ENCODE measurements at places on chromosomes 6 and 20.

DNA sequence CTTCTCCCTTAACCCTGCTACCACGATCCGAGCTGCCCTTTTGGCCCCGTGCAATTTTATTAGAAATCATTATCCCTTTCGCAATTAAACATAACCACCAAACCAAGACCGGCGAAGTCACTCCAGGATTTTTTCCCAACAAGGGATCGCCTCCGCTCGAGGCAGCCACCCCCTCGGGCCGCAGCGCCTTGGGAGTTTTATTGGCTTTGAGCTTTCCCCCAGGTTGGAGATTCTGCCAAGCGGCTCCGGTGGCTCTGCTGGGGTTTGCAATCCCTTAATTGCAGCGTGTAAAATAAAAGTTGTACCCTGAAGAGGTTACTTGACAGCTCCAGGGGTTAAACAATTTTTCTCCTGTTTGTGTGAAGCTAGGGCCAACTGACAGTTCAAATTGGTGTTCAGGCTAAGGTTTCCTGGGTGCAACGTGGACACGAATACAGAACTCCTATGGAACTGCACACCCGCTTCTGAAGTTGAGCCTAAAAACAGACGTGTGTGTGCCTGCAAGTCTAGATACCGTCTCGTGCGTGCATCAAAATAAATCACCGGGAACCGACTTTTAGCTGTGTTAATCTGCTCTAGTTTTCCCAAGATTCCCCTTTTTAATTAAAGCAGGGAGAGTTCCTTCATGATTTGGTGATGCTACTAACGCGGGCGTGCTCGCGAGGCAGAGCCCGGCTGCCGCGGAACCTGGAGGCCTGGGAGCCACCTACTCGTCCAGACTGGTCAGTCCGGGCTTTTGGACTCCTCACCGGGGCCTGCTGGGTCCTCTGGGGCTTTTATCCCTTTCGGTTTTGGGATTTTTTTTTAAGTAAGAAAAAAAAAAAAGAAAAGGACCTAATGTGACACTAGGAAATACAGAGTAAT, 975 bp upstream of the TFAP2A start:
- no peak for DNase-seq

DNA sequence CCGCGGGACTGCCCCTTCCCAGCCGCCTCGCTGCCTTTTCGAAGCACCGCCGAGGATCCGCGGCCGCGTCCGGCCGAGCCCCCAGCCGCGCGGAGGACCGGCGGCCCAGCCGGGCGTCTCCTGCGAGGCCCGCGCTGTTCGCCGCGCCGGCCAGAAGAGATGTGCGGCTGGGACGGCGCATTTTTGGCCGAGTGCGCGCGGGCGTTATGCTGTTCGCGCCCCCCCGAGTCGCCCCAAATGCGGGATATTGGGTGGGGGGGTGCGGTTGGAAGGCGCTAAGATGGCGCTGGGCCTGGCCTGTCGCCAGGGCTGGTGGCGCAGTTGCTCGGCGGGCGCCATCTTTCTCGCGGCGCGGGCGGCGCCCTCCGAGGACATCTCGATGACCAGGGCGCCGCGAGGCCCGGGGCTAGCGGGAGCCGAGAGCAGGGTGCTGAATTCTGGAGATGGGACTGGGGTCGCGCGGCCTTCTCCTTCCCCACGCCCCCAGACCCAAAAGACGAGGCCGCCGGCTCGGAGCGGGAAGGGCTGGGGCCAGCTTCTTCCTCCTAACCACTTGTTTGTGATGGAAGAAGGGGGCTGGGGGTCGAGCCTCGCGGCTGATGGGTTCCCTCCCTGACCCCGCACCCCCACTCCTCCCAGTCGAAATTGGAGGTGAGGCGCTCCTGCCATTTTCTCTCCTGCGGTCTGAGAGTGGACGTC, 1.5 kb downstream of the BICRAL start:
- peak; percentile 68 for DNase-seq

GRCh38 chr20:58440021-58440767, 51.2 kb downstream of the VAPB start:
- no peak for DNase-seq

DNA sequence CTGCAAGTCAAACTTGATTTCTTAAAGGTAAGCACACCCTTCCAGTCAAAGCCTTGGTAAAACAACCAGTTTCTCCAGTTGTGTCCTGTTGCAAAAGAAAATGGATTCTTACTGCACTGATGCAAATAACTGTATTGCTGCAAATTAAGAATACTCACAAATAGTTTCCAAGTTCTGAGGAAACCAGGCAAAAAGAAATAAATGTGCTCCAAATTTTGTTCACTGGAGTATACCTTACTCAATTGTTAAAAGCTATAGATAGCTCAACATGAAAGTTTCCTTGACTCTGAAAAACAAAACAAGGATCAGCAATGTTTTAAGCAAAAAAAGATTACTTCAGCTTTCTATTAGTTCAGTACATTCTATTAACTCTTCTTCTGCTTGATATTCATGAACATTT, 75.2 kb downstream of the SLC16A10 start:
- DNase-seq, result no peak

DNA sequence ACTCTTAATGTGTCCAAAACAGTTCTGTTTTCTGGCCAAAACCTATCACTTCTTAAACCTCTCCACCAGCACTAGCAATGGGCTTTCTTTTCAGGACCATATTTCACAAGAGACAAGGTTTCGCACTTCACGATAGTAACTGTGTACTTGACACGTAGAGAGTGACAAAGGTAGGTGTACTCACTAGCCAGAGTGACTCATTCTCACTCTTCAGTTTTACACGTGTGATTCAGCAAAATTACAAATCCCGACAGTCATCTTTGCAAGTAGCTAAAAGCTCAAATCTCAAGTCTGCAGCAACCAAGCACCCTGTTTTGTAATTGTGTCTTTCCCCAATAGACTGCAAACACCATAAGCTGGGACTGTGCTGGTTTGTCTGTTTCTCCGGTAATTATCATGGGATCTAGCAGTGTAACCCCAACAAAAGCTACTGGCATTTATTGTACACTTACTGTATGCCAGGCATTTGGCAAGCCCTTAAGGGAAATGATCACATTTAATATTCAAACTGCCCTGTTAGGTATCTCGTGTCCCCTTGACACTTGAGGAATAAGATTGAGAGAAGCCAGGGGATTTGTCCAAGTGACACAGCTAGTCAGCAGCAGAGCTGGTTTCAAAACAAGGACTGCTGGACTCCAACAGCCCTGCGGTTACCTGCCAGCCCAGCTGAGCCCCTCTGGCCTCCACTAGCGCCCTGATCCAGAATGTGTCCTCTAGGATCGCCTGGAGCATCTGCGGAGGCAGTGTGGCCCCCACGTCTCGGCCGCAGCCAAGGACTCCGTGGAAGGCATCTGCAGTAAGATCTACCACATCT, 9.9 kb downstream of the PCIF1 start:
- DNase-seq, result no peak

- DNase-seq, result peak; percentile 79
Observed at GRCh38 chr6:76876922-76877553, 586.3 kb downstream of the HTR1B start.

DNA sequence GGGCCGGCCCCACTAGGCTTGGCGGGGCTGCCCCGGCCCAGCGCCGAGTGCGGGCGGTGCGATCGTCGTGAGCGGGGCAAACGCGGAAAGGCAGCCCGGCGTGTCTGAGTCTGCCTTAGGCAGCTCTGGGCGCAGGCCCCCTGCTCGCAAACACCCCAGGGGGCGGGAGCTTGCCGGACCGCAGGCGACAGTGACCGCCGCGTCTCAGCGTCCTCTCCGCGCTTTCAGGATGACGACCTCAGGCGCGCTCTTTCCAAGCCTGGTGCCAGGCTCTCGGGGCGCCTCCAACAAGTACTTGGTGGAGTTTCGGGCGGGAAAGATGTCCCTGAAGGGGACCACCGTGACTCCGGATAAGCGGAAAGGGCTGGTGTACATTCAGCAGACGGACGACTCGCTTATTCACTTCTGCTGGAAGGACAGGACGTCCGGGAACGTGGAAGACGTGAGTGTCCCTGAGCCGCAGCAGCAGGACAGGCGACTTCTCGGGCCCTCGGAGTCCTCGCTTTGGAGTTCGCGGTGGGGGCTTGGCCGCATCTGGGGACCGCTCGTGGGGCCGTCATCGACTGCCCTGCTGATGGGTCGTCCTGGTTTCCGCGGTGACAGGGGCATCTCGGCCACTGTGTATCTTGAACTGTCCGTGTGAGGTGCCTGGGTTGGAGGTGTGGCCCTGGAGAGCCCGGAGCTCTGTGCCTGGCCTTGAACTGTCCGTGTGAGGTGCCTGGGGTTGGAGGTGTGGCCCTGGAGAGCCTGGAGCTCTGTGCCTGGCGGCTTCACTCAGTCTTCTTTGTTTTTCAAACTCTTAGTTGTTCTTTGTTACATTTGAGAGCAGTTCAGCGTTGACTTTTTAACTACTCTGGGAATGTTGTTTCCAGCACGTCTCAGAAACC, 786 bp downstream of the ADRM1 start:
- DNase-seq, result no peak

- DNase-seq, result peak; percentile 43
Observed at GRCh38 chr6:142187209-142187608, 40.1 kb downstream of the VTA1 start.

GRCh38 chr6:36643977-36644376, 34.5 kb upstream of the CDKN1A start:
- DNase-seq, result no peak

DNA sequence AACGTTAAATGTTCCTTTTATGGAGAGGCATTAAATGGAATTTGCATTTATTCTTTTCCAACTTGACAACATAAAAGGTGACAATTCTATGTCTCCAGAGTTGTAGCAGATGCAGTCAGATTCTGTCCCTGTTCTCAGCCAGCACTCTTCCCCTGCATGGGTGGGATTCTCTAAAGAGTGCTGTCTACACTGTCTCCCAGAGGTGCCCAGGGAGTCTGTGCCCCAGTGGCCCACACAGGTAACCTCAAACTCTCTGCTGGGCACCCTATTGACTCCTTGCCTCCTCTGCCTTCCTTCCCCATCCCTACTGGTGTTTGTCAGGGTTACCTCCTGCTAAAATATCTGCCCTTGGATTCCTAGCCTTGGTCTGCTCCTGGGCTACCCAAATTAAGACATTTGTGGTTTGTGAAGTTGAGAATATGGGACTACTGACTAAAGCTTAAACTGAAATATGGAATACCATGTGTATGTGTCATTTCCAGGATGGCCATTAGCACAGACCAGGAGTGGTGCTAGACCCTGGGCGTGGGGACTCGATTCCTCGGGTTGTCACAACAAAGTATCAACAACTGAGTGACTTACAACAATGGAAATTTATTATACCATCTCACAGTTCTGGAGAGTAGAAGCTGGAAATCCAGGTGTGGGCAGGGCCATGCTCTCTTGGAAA, 284.7 kb downstream of the CDH26 start:
- no peak for DNase-seq

- peak; percentile 12 for DNase-seq
Observed at GRCh38 chr6:168968228-168968627, 285.4 kb downstream of the THBS2 start.

- DNase-seq, result peak; percentile 20
Observed at GRCh38 chr6:53679446-53679933, 13.9 kb upstream of the KLHL31 start.

DNA sequence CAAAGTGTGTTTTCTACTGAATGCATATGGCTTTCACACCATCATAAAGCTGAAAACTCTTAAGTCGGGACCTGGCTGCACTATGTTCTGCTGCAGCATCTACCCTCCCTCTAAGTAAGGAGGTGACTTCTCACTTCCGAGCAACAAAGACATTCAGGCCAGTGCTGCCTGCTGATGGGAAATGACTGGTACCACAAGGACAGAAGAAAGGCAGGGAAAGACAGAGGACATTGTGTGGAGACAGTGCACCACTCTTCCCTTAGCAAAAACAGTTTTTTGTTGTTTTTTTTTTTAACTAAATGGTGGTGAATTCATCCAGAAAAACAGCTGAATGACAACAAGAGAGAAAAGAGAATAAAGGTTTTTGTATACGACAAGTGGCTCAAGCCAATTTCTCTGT, 81.5 kb downstream of the MAP7 start:
- DNase-seq, result no peak

DNA sequence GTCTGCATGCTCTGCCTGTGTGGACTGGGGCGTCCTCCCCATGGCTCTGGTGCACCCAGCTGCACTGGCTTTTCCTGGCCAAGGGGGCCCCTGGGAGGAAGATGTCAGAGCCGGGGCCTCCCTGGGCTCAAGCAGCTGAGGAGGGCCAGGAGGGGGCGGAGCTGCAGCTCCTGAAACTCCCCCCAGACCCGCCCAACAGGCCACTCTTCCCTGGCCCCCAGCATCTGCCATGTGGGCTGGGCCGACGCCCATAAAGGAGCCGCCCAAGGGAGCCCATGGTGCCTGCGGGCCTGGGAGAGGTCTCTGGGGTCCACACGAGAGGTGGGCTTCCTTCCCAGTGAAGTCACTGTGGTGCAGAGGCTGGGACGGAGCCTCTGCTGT, 4.0 kb downstream of the RBBP8NL start:
- no peak for DNase-seq

DNA sequence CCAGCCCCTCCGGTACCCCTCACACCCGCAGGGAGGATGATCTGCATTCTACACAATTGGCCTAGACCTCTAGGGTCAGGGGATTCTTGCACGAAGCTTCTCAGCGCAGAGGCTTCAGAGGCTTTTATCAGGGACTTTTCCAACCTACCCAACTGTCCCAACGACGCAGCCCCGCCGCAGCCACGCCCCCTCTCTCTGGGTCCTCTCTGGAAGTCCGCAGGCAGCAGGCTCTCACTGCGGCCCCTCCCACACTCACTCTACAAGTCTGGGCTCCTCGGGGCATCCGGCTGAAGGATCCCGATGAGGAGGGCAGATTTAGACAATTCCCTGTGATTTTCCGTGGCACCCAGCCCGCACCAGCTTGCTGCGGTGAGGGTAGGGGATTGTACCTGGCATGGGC, 227.7 kb upstream of the RNF24 start:
- no peak for DNase-seq

DNA sequence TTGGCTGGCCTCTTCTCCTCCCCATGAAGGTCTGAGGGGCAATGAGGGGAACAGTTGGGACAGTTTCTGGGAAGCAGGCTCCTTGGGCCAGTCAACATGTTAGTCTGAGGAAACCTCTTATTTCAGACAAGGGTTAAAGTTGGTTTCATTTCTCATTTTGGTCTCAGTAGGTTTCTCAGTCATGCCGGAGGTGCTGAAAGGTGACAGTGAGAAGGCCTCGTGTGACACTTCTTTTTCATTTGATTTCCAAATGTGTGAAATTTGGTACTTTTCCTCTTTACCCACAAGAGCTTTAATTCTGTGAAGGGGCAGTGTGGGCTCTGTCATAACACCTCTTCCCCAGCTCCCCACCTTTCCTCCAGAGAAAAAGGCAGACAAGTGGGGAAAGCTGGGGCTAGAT, 7.5 kb upstream of the GLP1R start:
- DNase-seq, result no peak

GRCh38 chr6:20564777-20565176, 30.5 kb downstream of the CDKAL1 start:
- peak; percentile 80 for DNase-seq

GRCh38 chr20:18058661-18059467, 1.1 kb upstream of the OVOL2 start:
- peak; percentile 94 for DNase-seq

DNA sequence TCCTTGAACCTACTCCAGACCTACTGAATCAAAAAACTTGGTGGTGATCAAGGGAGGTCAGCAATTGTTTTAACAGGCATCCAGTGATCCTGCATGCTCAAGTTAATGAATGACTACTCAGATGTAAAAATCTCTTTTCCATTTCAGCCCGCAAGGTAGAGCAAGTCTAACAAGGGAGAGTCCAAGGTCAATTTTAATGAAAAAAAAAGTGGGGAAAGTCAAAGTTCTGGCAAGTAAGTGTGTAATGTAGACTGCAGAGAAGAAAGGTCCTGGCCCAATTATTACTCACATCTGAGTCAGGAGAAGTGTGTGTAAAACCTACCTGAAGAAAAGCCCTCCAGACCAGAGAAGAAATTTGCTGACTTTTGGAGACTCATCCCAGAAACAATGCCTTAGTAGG, 193.5 kb downstream of the UBE3D start:
- no peak for DNase-seq

- DNase-seq, result no peak
Observed at GRCh38 chr6:15207923-15208322, 37.9 kb upstream of the JARID2 start.
